ENCODE measurements at places on chromosomes 2 and 18.
A peak's percentile ranks its signal among the peaks of the same experiment; 100 is the strongest.

- no peak for DNase-seq
These were observed 186.4 kb upstream of the SLC39A10 start for GRCh38 chr2:195470622-195471021.

- no peak for DNase-seq
These were observed 15.3 kb downstream of the UNC50 start for GRCh38 chr2:98623657-98624056.

GRCh38 chr2:27960237-27960912 lies 69.8 kb downstream of the BABAM2 start:
- DNase-seq, result no peak

GRCh38 chr2:20443276-20443920 lies 3.5 kb upstream of the RHOB start:
- DNase-seq, result peak; percentile 56

GRCh38 chr2:141778315-141778835 lies 352.4 kb downstream of the LRP1B start:
- DNase-seq, result no peak

DNA sequence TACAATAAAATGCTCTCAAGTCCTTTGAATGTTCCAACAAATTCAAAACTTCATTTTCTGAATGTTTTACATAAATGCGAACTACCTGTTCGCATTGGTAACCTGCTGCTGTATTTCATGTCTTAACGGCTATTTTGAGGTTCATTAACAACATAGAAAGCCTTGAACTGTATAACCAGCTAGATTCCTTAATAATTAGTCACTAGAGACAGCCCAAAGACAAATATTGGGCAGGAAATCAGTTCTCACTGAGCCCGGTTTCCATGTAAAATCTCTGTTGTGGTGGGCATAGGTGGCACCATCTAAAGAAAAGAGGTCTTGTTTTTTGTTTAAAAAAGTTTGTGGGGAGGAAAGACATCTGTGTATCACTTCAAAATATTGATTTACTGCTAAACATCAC lies 29.2 kb downstream of the PDIA6 start:
- no peak for DNase-seq

- DNase-seq, result no peak
These were observed 142.9 kb downstream of the CCDC102B start for GRCh38 chr18:68940754-68941153.

GRCh38 chr2:107570876-107571275 lies 255.8 kb upstream of the RGPD4 start:
- no peak for DNase-seq

GRCh38 chr2:174510583-174511189 lies 23.9 kb upstream of the GPR155 start:
- DNase-seq, result no peak

DNA sequence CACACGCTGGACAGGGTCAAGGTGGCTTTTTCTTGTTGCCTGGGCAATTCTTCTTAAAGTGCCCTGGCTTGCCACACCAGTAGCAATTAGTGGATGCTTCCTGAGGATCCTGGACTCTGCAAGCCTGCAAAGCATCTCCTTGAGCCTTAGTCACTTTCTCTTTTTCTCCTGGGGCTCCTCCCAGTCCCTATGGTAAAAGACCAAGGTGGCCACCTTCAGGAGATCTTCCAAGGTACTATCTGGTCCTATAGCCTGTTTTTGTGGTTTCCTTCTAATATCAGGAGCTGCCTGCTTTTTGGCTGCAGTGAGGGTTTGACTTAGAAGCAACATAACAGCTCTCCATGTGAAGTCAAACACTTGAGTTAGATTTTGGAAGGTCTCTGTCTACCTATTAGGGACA lies 33.3 kb upstream of the GMCL1 start:
- no peak for DNase-seq

- no peak for DNase-seq
These were observed 10.8 kb upstream of the TAF4B start for GRCh38 chr18:26215247-26215970.

Data from transverse colon (tissue), 4 donors.